ENCODE measurements at places on chromosomes 1 and 21. TPM values are rescaled to one million over a fixed set of nuclear protein-coding genes. Genes with fewer than 3 reads are reported as not detected.

FOXD2 gene
- 0.04 TPM for polyA plus RNA-seq

DNA sequence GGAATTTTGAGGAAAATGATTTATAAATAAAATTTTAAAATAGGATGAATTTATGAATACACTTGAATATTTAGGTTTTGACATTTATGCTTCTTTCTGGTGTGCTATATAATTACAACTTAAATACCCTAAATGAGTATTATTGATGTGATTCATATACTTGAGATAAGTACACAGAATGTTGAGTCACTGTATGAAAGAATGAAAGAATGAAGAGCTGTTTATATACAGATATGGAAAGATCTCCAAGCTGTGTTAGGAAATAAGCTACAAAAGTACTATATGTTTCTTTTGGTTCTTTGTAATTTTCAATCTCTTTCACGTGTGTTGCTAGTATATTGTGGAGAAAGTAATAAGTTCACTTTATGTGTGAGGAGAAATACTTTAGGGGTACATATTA is 147.2 kb downstream of the RASAL2 start:
- DNase-seq: no peak

GRCh38 chr1:152003846-152004442 is 10.3 kb upstream of the S100A10 start:
- no peak for DNase-seq

- no peak for DNase-seq
Measured at GRCh38 chr1:13901597-13901996, 201.6 kb downstream of the PRDM2 start.

- DNase-seq: no peak
Measured at GRCh38 chr1:21781815-21782348, 1.1 kb downstream of the USP48 start.

All from heart left ventricle (tissue), 16 donors.